Caco-2 (cell line): ENCODE measurements at places on chromosomes 1 and 21.

DNA sequence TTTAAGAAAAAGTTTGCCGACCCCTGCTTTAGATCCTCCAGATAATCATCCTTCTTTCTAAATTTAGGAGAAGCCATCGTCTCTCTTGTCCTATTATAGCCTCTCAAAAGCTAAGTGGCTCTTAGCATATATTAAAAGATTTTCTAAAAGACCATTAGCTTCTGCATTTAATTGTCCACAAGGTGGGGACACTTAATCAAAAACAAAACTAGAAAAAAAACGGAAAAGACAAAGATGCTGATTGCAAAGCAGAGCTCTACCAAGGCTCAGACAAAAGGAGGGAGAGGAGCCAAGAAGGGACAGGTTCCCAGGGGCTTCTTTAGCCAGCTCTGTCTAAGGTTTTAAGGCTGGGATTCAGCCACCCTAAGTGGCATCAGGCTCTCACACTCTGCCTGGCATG lies 128.3 kb upstream of the HMGB4 start:
- no peak for DNase-seq

DNA sequence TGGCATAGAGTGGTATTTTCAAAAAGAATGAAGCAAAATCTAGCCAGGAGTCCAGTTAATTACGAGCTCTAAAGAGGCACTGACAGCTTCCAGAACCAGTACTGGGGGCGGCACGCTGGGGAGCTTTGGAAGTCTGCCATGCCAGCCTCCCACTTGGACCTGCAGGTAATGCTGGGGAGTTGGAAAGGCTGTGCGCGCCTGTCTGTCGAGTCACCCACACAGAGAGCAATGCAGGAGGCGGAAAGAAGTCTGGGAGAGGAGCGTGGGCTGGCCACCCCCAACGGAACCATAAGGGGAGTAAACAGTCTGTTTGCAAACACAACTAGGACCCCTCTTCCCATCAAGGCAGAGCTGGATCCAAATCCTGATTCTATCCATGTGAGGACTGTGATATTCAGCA lies 84.5 kb downstream of the BEND5 start:
- no peak for DNase-seq

- DNase-seq = no peak
These were observed 29.7 kb upstream of the EVA1B start for GRCh38 chr1:36352910-36353878.

GRCh38 chr1:233707153-233707879 lies 93.4 kb downstream of the KCNK1 start:
- DNase-seq = no peak

GRCh38 chr1:219801156-219801820 lies 127.1 kb downstream of the SLC30A10 start:
- DNase-seq = no peak

GRCh38 chr1:181149326-181150125 lies 61.0 kb downstream of the IER5 start:
- no peak for DNase-seq

- DNase-seq = peak; percentile 68
These were observed 102.8 kb downstream of the RIPK4 start for GRCh38 chr21:41663805-41664788.

GRCh38 chr1:65235867-65236805 lies 73.2 kb upstream of the DNAJC6 start:
- no peak for DNase-seq

GRCh38 chr1:109192433-109192832 lies 21.3 kb upstream of the SARS1 start:
- no peak for DNase-seq

- DNase-seq = no peak
These were observed 87.6 kb downstream of the GFI1 start for GRCh38 chr1:92399076-92399475.

GRCh38 chr1:231099996-231100767 lies 60.1 kb upstream of the FAM89A start:
- no peak for DNase-seq

GRCh38 chr1:39406533-39407450 lies 84.6 kb upstream of the BMP8A start:
- no peak for DNase-seq

DNA sequence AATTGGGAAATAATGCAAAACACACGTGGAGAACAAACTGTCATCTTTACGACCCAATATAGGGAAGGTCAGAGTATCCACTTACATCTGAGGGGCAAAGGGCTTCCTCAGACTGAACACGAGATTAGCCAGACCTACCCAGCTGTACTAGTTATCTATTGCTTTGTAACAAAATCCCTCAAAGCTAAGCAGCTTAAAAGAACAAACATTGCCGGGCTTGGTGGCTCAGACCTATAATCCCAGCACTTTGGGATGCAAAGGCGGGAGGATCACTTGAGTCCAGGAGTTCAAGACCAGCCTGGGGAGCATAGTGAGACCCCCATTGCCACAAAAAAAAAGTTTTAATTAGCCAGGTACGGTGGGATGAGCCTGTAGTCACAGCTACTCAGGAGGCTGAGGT lies 262.8 kb downstream of the LTN1 start:
- DNase-seq = no peak

GRCh38 chr1:84598846-84599741 lies 24.9 kb upstream of the CTBS start:
- DNase-seq = no peak

- no peak for DNase-seq
These were observed 26.9 kb upstream of the RCC2 start for GRCh38 chr1:17466359-17466758.

GRCh38 chr1:217026531-217026930 lies 303.3 kb upstream of the ESRRG start:
- DNase-seq = no peak

GRCh38 chr21:35652196-35652595 lies 408.1 kb downstream of the SETD4 start:
- DNase-seq = no peak

DNA sequence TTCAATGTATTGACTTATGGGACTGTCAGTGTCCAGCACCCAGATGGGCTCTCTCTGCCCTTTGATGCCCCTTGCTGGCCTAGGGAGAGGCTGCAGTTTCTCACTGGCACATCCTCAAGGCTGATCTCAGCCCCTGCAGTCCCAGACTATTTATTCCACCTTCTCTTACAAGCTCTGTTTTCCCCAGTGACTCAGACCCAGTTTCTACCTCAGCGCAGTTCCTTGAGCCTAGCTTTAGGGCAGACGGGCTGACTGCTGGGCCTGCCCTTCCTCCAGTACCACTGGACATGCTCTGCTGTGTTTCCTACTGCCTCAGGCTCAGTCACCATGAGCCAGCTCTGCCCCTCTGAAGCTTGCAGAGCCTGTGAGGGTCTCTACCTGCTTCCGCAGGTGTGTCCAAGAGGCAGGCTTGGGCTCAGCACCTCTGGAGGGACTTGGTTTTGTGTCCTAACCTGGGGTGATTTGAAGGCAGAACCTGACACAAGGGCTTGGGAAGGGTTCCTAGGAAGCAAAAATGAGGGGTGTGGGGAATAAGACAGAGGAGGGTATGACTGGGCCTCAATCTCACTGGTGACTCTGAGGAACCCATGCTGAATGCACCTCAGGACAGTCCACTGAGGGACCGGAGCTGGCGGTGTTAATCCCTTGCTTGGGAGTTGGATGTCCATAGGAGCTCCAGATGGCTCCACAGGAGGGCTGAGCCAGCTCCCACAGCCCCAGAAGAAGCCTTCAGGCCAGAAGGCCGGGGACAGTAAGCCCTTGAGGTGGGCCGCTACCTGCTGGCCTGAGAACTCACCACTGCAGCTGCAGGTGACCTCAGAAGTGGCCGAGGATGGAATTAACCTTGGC lies 689.9 kb downstream of the MATN1 start:
- DNase-seq = no peak

GRCh38 chr1:192826791-192827546 lies 18.1 kb downstream of the RGS2 start:
- peak; percentile 31 for DNase-seq

DNA sequence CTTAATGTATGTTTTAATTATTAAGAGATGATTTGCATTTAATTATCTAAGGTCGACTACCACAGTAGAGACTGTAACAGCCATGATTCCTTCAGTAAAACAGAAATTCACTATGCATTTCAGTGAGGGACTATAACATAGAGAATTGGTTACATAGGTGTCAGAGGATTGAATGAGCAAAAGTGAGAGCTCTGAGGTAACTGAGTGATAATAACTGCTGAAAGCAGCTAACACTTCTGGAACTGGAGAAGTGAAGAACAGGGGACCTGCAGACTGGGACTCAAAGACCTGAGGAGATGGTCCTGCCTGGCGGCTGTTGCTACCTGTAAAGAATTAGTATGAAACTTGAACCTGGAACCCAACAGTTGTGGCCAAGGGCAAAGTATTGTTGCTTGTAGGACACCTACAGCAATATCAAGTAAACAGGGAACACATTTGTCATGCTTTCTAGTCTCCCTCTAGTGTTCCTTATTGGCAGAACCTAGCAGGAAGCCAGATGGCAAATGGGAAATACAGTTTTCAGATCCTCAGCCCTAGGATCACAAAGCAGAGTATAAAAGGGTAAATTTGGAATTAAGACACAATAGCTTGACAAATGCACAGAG lies 110.6 kb downstream of the HS2ST1 start:
- no peak for DNase-seq

- no peak for DNase-seq
These were observed 38.4 kb downstream of the VAV3 start for GRCh38 chr1:107926436-107927080.

DNA sequence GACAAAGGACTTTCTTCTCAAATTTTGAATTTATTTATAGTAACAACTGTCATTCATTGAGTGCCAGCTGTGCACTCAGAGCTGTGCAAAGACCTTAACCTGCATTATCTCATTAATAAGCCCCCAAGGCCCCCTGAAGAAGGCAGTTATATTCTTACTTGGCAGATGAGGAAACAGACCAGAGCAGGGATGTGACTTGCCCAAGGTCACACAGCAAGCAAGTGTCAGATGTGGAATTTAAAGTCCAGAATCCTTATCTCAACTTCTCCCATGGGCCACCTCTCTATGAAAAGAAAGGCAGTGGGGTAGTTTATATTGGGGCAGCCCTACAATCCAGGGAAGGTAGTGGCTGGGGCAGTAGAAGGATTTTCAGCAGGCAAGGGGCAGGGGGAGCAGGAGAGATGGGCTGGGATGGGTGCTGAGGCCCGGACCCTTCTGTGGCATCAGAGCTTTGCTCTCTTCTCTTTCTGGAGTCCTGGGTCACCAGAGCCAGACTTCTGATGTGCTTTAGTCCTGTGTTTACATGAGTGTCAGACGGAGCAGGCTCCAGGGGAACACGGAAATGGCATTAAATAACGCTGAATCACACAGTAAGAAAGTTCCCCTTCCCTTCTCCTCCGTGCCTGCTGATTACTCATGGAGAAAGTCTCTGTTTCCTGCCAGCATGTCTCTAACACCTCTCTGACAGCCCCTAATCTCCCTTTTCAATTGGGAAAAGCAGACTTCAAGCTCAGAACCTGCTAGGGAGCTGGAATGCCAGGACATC lies 39.5 kb downstream of the EPHB2 start:
- DNase-seq = peak; percentile 45

DNA sequence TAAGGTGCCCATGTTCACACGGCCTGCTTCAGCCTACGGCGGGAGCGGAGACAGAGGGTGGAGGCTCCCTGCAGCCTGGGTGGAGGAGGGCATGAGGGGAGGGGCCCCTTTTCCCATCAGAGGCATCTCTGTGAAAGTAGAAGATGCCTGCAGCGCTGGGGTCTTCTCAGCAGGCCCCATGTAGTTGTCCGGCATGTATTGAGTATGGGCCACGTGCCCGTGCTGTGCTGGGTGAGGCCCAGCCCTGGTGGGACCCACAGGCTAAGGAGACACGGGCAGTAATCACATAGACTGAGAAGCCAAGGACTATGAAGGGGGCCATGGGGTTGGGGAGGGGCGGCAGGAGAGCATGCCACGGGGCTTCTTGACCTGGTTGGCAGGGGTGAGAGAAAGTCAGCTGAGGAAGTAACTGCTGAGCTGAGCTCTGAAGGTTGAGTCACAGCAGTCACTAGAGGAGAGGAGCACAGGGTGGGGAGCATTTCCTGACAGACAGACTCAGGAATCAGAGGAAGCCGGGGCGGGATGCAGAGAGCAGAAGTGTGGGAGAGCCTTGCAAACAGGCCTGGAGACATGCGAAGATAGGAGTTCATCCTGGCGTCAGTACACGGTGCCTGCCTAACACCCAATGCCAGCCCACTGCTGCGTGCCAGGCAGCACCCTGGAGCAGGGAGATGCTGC lies 21.6 kb downstream of the PSEN2 start:
- no peak for DNase-seq

- DNase-seq = no peak
These were observed 225.6 kb upstream of the FGGY start for GRCh38 chr1:59071289-59071688.

DNA sequence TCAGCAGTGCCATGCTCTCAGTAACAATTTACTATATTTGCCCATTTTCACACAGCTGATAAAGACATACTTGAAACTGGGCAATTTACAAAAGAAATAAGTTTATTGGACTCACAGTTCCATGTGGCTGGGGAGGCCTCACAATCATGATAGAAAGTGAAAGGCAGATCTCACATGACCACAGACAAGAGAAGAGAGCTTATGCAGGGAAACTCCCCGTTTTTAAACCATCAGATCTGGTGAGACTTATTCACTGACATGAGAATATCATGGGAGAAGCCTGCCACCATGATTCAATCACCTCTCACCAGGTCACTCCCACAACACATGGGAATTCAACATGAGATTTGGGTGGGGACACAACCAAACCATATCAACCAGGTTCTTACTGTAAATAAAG lies 112.1 kb upstream of the C1orf87 start:
- no peak for DNase-seq

- DNase-seq = no peak
These were observed 1.9 kb upstream of the FOXJ3 start for GRCh38 chr1:42336978-42337377.

DNA sequence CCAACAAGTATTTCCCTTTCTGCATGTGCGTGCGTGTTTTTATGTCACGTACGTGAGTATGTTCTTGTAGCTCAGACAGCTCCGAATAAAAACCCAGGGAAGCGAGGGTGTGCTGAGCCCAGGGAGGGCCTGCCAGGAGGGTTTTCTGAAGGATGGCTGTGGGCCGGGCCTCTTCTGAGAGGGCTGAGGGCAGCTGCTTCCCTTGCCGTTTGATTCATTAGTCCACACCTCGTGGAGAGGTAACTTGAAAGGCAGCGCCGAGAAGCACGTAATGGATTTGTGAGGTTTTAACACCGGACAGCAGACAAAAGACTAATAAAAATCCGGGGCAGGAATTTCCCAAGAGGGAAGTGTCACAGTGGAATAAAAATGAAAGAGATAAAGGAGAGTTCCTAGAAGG lies 29.5 kb downstream of the CD247 start:
- DNase-seq = no peak

DNA sequence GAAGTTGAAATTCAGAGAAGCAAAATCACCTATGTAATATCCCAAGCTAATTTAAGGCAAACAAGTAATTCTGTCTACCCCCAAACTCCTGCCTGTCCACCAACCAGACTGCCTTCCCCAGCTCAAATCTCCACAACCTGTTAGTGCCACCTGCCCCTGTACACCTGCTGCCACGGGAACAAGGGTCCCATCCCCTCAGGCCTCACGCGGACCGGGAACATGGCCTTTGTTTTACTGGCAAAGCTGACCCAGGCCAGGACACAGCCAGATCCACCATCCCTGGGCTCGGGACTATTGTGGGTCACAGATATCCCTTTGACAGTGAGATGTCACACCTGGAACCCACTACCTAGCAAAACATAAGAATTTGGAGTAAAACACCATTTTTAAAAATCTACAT lies 139.3 kb upstream of the SGIP1 start:
- DNase-seq = no peak

GRCh38 chr1:114227059-114227458 lies 73.4 kb upstream of the SYT6 start:
- no peak for DNase-seq

- DNase-seq = peak; percentile 78
These were observed 18.3 kb upstream of the SERINC2 start for GRCh38 chr1:31394584-31395193.

GRCh38 chr21:42570362-42570761 lies 56.7 kb downstream of the SLC37A1 start:
- peak; percentile 7 for DNase-seq
